Dorsolateral prefrontal cortex (tissue), 122 donors: ENCODE measurements at places on chromosomes 2 and 18. TPM values are rescaled to one million over a fixed set of nuclear protein-coding genes. Genes with fewer than 3 reads are reported as not detected.

Gene IL36B
- not detected for total RNA-seq

Gene IL36G
- total RNA-seq: not detected

Gene GPATCH11
- total RNA-seq: 15.9 TPM

Gene NOSTRIN
- 4.8 TPM for total RNA-seq

Gene CIDEA
- 7.0 TPM for total RNA-seq

Gene RIT2
- total RNA-seq: 25.8 TPM

Gene RAB6D
- 1.4 TPM for total RNA-seq

Gene COLEC11
- 1.5 TPM for total RNA-seq

Gene PROC
- 1.5 TPM for total RNA-seq

Gene PARD6G
- 4.1 TPM for total RNA-seq

Gene CROCC2
- not detected for total RNA-seq

Gene CD8A
- total RNA-seq: 1.3 TPM

Gene CAPN13
- 9.5 TPM for total RNA-seq

Gene TCF23
- total RNA-seq: not detected

Gene IFIH1
- 5.4 TPM for total RNA-seq

Gene TIGD1
- 6.5 TPM for total RNA-seq

Gene ARHGEF33
- 5.6 TPM for total RNA-seq

Gene GAREM2
- 16.6 TPM for total RNA-seq

Gene SLC4A5
- 7.7 TPM for total RNA-seq

Gene METTL8
- 21.7 TPM for total RNA-seq

Gene G6PC2
- not detected for total RNA-seq

Gene C2orf78
- not detected for total RNA-seq

Gene FER1L5
- 1.3 TPM for total RNA-seq

Gene RPRM
- total RNA-seq: 5.5 TPM
